ENCODE measurements at places on chromosomes 5 and 9.

- no peak for DNase-seq
These were observed 5.1 kb upstream of the TERT start for GRCh38 chr5:1299961-1300360.

DNA sequence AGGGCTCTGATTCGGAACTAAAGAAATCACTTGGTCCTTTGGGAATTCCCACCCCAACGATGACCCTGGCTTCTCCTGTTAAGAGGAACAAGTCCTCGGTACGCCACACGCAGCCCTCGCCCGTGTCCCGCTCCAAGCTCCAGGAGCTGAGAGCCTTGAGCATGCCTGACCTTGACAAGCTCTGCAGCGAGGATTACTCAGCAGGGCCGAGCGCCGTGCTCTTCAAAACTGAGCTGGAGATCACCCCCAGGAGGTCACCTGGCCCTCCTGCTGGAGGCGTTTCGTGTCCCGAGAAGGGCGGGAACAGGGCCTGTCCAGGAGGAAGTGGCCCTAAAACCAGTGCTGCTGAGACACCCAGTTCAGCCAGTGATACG is 83.4 kb downstream of the GOLPH3 start:
- DNase-seq = no peak

DNA sequence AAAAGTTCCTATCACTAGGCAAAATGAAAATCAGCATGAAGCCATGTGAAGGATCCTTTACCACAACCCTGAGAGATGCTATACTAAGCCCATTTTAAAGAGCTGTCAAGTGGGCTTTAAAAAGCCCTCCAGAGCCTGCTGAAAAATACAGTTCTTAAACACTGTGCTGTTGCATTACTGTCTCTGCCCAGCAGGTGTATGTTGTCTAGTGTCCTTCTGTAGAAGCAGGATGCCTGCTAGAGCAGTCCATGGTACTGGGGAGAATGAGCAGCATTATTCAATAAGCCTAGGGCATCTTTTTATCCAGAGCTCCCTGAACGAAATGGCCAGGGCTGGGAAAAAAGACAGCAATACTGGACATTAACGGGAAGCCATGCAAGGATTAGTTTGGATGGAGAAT is 126.2 kb upstream of the PLCXD3 start:
- no peak for DNase-seq

- peak; percentile 31 for DNase-seq
These were observed 40.4 kb upstream of the UNC5A start for GRCh38 chr5:176769911-176770310.

GRCh38 chr9:82504620-82505019 is 516.0 kb downstream of the SPATA31D1 start:
- DNase-seq = no peak

GRCh38 chr5:160508780-160509361 is 87.2 kb downstream of the PTTG1 start:
- no peak for DNase-seq

DNA sequence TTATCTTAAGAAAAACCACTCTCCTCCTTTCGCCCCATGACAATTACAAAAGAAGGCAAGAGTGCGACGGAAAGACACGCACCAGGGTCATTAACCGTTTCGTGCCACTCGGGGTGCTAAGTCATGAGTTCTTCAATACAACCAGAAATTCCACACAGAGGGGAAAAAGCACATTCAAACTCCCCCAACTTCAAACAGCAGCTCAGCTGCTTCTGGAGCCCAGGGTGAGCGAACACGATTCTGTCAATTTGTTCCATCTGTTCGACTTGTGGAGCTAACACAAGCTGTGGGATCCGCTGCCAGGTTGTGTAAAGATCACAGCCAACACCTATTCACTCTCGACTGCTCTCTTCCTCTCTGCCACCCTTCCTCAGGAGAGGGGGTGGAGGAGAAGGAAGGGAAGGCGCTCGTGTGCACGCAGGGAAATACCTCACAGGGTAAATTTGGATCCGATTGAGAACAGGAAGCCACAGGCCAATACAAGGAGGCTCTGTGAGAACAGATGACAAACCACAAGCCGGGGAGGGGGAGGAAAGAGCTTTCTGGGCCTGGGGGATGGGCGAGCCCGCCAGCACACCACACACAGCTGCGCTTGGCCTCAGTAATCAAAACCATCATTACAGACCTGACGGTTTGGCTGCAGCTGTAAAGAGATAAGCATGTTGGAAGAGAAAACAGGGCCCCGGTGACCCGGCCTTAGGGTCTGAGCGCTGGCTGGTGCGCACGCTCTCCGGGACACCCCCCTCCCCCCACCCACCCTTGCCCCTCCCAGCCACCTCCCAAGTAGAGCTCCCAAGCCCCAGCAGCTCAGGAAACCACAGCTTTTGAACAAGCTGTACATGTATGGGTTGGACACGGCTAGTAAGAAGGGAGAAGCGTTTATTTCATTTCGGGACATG is 54.3 kb downstream of the PTCH1 start:
- DNase-seq = peak; percentile 87

DNA sequence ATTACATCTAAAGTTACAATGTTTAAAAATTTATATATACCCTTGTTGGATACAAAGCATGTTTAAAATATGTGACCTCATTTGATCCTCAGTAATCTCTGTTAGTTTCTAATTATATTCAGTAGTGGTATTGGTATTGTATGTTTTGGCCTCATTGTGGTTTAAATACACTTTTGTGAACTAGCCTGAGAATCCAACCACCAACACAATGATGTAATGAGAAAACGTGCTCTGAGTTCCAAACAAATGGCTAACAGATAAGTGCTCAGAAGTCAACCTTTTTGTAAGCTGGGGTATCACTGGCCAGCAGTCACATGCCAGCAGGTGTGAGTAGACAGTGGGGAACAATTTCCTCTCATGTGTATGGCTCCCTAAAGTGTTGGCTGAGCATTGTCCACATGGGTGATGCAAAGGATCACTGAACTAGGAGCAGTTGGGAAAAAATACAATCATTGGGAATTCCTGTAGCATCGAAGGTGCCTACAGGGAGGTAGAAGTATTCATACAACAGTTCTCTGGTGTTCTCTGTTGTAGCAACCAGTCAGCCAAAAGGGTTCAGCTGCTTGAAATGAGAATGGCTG is 56.1 kb downstream of the DOCK8 start:
- DNase-seq = no peak

- no peak for DNase-seq
These were observed 5.3 kb downstream of the ATOSB start for GRCh38 chr9:35110327-35110761.

DNA sequence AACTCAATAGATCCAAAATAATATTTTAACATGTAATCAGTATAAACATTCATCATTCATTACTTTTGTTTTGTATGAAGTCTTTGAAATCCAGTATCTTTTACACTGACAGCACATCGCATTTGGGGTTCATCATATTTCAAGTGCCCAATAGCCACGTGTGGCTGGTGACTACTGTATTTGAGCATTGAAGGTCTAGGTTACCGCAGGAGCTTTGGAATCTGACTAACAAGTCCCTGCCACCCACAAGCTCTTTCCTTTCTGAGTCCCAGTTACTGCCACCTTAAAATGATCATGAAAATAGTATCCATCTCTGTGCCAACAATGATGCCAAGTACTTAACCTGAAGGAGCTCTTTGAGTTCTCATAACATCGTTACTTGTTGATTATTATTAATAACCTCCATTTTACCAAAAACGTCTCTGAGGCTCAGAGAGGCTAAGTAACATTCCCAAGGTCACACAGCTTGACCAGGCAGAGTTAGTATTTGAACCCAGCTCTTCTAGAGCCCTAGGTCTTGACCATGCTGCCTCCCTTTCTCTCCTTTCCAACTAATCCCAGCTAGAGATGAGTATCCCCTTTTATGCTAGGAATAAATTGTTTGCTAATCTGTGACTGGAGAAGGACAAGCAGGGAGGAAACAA is 24.2 kb downstream of the ARHGEF37 start:
- DNase-seq = no peak

DNA sequence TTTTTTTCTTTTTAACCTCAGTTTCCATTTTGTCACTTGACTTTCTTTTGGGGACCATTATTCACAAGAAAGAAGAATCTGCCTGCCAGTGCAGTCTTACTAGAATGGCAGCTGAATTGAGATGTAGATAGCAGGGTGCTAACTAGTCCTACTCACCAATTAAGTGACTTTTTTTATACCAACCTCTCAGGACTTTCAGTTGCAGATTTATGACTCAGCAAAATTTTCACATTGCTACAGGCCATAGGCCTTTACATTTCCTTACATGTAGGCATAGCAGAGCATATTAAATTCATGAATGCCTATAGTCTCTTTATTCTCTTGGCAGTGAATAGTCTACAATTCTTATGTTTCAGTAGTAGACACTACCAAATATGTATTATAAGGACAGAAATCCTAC is 54.0 kb upstream of the FKTN start:
- no peak for DNase-seq

DNA sequence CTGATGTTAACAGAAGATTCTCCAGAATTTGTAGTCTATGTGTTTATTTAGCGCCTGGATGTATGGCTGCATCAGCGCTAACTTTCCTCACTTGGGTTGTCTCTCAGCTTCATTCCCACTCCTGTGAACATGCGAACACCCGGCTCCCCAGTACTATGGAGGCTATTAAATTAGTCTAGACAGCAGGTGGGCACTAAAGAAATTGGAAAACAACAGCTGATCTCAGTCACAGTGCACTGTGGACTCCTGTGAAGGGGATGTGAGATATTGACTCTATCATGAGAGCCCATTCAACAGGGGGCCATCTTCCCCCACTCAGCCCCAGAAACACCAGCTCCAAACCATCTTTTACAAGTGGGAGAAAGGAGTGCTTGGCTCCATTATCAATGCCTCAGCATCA is 471.0 kb downstream of the KDM4C start:
- no peak for DNase-seq

- no peak for DNase-seq
These were observed 17.5 kb downstream of the TMEM161B start for GRCh38 chr5:88251048-88251711.

GRCh38 chr5:67806654-67807438 is 408.7 kb upstream of the PIK3R1 start:
- DNase-seq = no peak

DNA sequence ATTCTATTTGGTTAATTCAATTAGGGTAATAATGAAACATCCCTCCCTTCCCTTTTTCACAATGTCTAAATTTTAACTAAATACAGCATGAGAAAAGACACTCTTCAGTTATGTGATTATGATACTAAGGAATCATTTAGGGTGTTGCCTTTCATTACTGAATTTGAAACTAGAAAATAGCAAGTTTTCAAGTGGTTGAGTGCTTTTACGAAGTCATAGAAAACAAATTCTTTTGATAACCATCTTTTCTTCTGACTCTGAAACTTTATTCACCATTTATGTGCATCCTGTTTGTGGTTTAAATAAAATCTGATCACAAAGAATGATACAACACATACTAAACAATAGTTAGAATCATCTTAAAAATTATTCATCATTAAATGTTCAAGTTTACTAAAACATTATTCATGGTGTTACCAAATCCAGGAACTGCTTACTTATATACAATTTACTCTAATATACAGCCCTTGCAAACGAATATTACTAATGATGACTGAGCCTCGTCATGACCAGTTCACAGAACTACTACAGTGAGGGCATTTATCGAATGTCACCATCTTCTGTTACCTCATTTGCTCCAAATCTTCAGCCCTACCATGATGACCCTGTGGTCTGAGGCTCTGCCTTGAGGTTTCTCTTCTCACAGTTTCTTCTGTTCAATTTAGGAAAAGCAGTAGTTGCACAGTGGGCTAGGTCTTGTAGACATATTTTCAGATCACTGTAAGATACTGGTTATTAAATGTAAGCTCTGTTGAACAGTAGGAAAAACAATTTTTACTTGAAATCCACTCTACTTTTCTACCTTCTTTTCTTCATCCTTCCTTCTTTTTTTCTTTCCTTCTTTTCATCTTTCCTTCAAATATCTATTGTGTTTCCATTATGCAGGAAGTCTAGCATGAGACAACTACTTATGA is 18.3 kb upstream of the IL9 start:
- DNase-seq = no peak

GRCh38 chr5:173472784-173473278 is 143.6 kb downstream of the BOD1 start:
- no peak for DNase-seq

DNA sequence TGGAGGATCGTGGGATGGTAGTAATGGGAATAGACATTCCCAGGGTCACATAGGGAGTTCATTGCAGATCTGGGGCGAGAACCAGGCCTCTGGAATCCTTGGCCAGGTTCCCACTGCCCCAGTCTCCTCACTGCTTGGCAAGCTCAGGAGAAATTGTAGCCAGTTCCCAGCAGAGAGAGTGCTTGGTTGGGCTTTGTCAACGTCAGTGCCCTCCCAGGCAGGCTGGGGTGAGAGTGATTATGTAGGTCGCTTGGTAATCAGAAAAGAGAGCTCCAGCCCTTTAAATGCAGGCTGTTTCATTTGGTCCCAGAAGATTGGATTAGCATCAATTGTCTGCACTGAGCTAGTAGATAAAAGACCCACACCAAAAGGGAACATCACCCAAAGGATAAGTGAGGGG is 51.8 kb upstream of the GALNT10 start:
- DNase-seq = no peak

DNA sequence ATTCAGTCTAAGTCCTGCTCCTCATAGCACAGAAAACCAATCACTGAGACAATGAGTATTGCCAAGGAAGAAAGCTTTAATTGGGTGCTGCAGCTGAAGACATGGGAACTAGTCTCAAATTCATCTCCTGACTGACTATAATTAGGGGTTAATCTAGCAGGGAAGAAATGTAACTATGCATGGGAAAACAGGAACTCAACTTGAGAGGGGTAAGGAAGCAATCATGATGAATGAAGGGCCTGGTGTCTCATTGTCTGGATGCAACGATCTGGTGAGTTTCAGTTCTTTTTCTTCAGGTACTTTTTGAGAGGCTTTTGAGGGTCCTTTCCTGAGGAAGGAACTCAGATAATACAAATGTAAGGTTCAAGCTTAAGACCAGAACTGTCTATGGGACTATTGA is 24.0 kb upstream of the OCLN start:
- DNase-seq = no peak

DNA sequence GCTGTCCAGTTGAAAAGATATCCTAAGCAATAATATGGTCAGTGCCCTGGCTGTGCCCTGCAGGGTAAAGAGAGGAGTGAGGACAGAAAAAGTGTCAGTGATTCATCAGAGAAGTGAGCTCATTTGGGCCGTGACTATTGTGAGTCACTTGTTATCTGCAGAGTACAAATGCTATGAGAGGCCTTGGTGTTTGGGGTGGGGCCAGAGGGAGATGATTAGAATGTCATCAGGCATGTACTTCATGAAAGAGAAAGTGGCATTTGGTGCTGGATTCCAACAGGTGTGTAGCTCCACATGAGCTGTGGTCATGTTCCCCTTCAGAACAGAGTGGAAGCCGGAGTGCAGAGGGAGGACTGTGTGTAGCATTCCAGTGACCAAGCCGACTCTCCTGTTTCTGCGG is 174.1 kb downstream of the KDM4C start:
- no peak for DNase-seq

DNA sequence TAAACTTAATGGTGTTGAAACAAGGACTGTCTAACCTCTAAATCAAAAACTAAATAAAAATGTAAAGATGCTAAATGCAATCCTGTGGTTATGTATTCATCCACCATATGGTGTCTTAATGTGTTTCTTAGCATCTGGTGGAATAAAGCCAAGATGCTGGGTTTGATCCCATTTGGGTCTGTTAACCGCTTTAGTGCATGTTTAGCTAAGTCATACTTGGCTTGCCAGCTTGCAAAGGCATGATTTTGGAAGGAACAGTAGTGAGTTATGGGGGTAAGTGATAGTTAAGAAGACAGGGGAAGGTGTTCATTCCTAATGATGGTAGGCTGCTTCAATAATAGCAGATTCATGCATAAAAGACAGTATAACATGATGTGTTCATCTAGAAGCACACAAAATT is 139.0 kb upstream of the SLC27A6 start:
- DNase-seq = no peak

- no peak for DNase-seq
These were observed 27.9 kb upstream of the CEMIP2 start for GRCh38 chr9:71796100-71796767.

GRCh38 chr5:6675784-6676491 is 37.3 kb upstream of the TENT4A start:
- DNase-seq = no peak

Measured in sciatic nerve (tissue), 2 donors.